ENCODE measurements at places on chromosomes 16 and 17.

DNA sequence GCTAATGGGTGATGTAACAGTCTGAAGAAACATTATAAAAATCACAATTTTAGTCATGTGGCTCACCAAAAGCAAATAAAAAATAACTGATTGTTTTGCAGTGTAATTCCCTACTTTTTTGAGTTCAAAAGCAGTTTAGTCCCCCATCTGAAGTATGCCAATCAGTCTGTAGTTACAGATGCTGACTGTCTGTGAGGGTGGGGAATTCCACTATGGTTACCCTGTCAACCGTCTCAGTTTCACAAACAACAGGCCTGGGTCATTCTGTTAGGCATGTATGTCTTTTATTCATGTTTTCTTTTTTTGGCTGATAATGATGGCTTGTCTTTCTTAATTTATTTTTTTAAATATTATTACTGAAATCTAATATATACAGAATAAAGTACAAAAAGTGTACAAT is 69.3 kb downstream of the STXBP4 start:
- DNase-seq, result no peak

- DNase-seq, result no peak
Observed at GRCh38 chr16:522320-523096, 5.0 kb upstream of the CAPN15 start.

- no peak for DNase-seq
Observed at GRCh38 chr17:7955414-7956227, 23.6 kb downstream of the CNTROB start.

DNA sequence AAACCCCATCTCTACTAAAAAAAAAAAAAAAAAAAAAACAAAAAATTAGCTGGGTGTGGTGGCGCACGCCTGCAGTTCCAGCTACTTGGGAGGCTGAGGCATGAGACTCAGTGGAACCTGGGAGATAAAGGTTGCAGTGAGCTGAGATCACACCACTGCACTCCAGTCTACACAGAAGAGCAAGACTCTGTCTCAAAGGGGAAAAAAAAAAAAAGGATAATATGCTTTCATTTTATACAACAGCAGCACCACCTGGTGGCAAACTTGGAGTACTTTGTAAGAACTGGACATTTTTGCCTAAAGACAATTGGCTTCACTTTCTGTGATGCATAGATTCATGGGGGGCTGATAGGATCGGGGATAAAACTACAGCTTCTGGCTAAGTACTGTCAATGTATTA is 8.5 kb downstream of the CHTF8 start:
- DNase-seq, result peak; percentile 49

GRCh38 chr17:82502207-82502606 is 17.3 kb upstream of the FOXK2 start:
- no peak for DNase-seq

DNA sequence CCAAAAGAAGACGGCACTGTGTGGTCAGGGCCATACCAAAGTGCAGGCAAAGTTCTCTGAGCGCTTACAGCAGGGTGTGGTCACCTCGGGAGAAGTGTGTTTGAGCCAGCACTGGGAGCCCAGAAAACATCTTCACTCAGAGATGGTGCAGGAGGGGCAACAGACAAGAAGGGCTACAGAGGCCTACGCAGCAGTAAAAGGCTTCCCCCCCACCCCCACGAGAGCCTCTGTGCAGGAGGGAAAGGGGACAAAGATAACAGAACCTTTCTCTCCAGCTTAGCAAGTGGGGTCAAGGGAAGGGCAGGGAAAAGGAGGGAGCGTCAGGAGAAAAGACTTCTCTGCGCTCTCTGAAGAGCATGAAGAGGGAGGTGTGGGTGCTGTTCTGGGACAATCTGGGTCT is 2.8 kb downstream of the VAT1 start:
- DNase-seq, result peak; percentile 37

- DNase-seq, result no peak
Observed at GRCh38 chr17:65677932-65678331, 116.5 kb upstream of the AXIN2 start.

- DNase-seq, result no peak
Observed at GRCh38 chr17:17774009-17774881, 62.5 kb downstream of the SREBF1 start.

DNA sequence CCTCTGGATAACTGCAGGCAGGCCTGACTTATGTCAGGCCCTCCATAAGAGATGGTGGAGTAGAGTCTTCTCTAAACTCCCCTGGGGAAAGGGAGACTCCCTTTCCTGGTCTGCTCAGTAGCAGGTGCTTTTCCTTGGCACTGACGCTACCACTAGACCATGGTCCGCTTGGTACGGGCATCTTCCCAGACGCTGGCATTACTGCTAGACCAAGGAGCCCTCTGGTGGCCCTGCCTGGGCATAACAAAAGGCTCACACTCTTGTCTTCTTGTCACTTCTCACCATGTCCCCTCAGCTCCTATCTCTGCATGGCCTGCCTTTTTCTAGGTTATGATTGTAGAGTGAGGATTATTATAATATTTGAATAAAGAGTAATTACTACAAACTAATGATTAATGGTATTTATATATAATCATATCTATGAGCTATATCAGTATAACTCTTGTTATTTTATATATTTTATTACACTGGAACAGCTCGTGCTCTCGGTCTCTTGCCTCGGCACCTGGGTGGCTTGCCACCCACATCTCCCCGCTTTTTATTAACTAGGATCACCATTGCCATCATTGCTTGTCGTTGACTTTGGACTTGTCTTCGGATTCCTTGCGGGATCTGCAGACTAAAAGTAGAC is 59.8 kb upstream of the ARL4D start:
- peak; percentile 80 for DNase-seq

GRCh38 chr17:42337442-42337841 is 49.1 kb downstream of the STAT5A start:
- DNase-seq, result no peak

- no peak for DNase-seq
Observed at GRCh38 chr16:69217433-69217832, 30.5 kb downstream of the SNTB2 start.

GRCh38 chr16:85195900-85196772 is 83.9 kb upstream of the CIBAR2 start:
- DNase-seq, result no peak

- no peak for DNase-seq
Observed at GRCh38 chr17:45121055-45121454, 11.3 kb downstream of the PLCD3 start.

- peak; percentile 67 for DNase-seq
Observed at GRCh38 chr17:80023481-80024205, 12.0 kb downstream of the TBC1D16 start.

DNA sequence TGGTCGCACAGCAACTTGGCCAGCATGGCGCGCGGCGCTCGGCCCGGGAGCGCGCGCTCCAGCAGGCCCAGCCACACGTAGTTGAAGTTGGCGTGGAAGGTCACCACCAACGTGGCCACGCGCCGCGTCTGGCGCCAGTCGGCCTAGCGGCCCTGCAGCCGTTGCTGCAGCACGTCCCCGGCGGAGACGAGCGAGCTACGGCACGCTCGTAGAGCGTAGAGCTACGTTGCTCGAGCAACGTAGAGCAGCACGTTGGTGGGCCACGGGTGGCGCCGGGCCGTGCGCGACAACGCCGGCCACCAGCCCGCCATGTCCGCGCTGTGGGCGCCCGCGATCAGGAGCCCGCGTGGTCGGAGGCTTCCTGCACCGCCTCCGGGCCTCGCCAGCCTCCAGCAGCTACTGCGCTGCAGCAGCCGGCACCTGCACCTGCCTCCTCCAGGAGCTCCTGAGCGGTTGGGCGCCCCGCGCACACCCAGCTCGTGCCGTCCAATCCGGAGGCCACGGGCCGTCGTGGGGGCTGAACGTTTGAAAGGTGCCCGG is 13.4 kb upstream of the SULT1A1 start:
- DNase-seq, result peak; percentile 88

DNA sequence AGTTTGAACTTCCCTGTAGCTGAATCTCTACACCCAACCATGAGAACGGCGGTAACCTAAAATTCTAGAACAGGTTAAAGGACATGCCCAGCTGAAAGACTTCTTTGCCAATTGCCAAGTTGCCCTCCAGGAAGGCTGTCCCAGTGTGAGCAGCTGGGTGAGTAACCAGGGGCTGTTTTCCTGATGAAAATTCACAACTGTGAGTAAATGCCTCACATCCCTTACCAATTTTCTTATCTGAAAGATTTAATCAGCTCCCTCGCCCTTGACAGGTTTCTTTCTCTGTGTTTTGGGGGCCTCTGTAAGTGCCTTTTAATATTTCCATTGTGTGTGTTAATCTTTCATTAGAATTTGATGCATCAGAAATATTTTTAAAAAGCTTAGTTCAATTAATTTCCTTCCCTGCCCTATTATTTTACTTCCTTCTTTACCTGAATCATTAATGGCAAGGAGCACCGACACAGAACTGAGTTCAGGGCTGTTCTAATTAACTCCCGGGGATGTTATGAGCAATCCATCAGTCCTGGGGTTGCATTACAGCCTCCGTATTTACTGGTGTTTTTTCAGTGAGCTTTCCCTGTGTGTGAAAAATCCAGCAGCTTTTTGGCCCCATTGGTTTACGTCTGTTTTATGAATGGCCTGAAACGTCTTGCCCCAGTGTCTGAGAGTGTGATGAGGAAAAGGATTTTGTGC is 152.9 kb downstream of the CLEC16A start:
- no peak for DNase-seq

GRCh38 chr17:2058586-2059546 is 4.0 kb downstream of the HIC1 start:
- peak; percentile 52 for DNase-seq

GRCh38 chr17:68152161-68152571 is 95.7 kb upstream of the AMZ2 start:
- no peak for DNase-seq

DNA sequence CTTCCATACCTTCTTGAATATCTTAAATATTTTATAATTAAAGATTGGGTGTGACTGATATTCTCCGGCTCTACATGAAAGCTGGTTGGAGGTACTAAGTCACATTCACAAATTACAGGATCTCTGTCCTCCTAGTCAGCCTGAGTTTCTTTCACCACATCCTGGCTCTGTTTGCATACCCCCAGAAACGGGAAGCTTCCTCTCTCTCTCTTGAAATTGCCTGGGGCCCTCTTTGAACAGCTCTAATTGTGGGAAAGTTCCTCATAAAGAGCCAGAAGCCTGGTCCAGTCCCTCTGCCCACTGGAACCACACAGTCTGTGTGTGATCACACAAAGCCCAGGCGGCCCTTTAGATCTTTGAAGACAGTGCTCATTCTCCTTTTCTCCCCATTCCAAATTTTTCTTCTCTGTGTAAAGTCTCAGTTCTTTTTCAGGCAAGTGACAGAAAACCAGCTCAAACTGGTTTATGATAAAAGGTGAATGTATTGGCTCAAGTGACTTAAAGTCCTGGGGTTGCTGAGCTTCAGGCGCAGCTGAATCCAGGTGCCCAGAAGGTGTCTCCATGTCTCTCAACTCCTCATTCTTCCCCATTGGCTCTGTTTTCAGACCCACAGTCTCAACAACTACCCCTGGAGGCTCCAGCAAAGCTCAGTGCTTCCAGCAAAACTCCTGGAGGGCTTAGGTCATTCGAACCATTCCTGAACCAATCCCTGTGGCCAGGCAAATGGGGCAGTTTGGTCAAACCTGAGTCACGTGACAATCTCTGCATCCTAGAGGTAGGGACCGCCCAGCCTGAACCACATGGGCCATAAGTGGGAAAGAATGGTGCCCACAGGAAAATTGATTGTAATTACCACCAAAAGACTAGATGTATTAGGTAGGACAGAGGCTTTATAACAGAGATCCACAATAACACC is 8.5 kb upstream of the RAI1 start:
- DNase-seq, result no peak

DNA sequence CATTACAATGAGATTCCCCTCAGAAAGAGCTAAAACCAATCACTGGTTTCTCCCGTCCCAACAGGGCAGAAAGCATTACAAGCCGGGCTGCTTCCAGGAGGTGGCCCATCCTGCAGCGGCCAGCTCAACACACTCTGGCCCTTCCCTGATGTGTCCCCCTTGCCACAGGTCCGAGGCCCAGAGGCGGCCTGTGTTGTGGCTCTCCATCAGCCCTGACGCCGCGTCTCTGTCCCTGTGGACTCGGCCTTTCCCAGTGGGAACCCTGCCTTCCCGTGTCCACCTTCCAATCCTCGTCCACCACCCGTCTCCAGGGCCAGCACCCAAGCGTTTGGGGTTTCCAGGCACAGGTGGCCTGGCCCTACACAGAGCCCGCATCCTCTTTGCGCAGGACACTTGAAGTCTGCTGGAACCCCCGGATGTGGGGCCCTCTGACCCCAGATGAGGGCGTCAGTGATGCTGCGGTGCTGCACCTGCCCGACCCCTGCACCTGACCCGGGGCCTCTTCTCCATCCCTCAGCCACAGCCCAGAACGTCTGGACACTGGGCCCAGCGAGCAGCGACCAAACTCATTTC is 21.1 kb downstream of the RAB40B start:
- DNase-seq, result no peak

GRCh38 chr16:29686740-29687332 is 7.9 kb downstream of the QPRT start:
- DNase-seq, result no peak

GRCh38 chr16:80601182-80601581 is 60.4 kb downstream of the DYNLRB2 start:
- DNase-seq, result no peak

GRCh38 chr16:1800701-1801100 is 7.2 kb upstream of the IGFALS start:
- DNase-seq, result no peak

DNA sequence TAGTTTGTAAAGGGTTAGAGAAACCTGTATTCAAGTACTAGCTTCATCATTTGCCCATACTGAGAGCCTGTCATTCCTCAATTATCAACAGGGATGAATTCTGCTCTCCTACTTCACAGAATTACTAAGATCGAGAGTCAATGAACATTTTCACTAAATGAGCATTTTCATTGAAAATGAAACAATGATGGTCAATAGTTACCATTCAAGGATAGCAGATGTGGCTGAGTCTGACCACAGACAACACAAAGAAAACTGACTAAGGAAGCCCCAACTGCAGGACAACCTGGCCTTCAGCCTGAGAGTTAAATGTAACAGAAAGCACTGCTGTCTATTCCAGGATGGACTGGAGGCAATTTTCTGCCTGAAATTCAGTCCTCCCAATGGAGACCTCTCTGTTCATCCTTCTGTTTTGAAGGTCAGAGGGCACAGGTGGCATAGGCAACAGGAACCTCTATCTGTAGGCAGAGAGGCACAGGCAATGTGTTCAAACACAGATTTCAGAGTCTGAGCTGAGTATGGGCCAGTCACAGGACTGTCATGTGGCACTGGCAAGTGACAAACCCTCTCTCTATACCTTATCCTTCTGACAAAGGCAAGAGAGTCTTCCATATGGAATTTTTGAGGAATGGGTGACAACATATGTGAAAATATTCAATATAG is 19.5 kb downstream of the TRAF4 start:
- DNase-seq, result no peak

GRCh38 chr17:81440511-81441244 is 45.4 kb downstream of the BAHCC1 start:
- DNase-seq, result peak; percentile 74

- DNase-seq, result no peak
Observed at GRCh38 chr17:10251212-10251948, 53.0 kb upstream of the GAS7 start.

GRCh38 chr16:28092721-28093384 is 29.3 kb upstream of the GSG1L start:
- DNase-seq, result no peak

- peak; percentile 61 for DNase-seq
Observed at GRCh38 chr17:81713556-81714411, 1.7 kb downstream of the SLC25A10 start.

- DNase-seq, result no peak
Observed at GRCh38 chr17:57404073-57404472, 147.8 kb downstream of the MSI2 start.

Data from retina (tissue), 1 donor.